GM04503 (cell line): ENCODE measurements at places on chromosomes 3 and 15.

- no peak for DNase-seq
Measured at GRCh38 chr3:170470063-170471016, 51.7 kb downstream of the CLDN11 start.

DNA sequence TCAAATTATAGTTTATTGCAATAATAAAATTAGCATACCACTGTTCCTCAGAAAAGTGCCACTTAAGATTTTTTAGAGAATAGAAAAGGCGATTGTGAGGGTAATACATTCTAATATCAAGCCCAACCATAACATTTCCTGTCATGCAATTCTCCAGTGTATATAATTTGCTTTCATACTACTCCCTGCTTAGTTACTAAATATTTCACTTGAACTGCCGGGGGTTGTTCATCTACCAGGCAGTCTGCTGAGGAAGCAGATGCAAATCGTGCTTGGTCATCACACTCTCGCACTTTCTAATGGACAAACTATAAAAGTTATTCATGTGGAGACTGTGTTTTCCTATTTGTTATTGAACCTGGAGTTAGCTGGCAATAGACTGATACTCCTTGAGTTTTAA lies 645.6 kb upstream of the CBLB start:
- DNase-seq, result no peak

- no peak for DNase-seq
Measured at GRCh38 chr3:160133757-160134156, 91.5 kb upstream of the C3orf80 start.

GRCh38 chr3:22007368-22007767 lies 256.4 kb upstream of the ZNF385D start:
- no peak for DNase-seq

DNA sequence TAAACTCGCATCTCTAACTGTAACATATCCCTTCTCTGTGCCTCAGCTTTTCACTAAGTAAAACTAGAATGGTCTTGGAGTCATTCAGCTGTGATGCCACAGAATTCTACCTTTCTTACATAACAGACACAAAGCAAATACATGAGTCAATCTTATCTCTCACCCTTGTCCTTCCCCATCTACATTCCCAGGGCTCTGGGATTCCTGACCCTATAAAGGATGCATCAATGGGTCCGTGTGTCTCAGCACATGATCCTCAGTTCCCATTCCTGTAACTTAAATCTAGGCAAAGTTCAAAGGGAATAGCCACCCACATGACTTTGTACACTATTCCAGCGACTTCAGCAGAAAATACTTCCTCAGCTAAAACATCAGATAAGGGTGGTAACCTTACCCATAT lies 11.8 kb upstream of the ARL8B start:
- no peak for DNase-seq

- DNase-seq, result no peak
Measured at GRCh38 chr3:25593001-25593400, 71.7 kb downstream of the TOP2B start.

DNA sequence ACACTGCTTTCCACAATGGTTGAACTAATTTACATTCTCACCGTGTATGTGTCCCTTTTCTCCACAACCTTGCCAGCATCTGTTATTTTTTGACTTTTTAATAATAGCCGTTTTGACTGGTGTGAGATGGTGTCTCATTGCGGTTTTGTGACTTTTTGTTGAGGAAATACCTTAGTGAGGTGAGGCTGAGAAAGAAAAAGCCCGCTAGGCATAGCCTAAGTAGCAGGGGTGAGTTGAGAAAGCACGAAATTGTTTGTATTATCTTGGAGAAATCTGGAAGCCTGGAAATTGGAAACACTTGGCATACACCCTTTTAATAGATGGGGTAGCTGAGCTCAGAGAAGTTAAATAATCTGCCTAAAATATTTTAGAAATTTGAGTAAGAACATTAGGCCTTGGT lies 61.5 kb upstream of the CFAP161 start:
- no peak for DNase-seq

DNA sequence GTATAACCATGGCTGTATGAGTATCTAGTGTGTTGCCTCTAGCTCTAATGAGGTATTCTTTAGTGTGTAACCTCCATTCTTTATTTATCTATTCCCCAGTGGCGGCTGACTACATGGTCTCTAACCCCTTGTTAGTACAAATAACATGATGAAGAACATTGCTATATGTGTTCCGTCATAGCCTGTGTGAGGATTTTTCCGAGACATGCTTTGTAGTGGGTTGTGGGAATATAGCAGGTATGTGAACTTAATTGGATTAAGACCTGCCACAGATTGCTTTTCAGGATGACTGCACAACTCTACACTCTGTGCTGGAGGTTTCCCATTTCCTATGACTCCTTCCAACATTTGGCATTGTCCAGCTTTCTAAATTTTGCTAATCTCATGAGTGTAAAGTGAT lies 563.4 kb downstream of the ROBO1 start:
- DNase-seq, result no peak

DNA sequence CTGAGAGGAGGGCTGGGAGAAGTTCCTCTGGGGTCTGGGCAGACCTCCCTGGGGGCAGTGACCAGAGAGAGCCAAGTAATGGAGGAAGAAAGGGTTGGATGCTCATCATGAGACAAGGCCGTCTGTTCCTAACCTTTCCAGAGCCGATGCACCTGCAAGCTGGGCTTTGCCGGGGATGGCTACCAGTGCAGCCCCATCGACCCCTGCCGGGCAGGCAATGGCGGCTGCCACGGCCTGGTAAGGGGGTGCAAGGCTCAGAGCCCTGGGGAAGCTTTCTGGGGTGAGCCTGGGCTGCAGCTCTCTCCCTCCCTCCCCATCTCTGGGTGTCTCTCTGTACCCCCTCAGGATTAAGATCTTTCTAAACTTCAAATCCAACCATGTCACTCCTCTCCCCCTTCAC lies 16.4 kb downstream of the STAB1 start:
- DNase-seq, result no peak

- no peak for DNase-seq
Measured at GRCh38 chr15:78069052-78069414, 8.5 kb downstream of the TBC1D2B start.

DNA sequence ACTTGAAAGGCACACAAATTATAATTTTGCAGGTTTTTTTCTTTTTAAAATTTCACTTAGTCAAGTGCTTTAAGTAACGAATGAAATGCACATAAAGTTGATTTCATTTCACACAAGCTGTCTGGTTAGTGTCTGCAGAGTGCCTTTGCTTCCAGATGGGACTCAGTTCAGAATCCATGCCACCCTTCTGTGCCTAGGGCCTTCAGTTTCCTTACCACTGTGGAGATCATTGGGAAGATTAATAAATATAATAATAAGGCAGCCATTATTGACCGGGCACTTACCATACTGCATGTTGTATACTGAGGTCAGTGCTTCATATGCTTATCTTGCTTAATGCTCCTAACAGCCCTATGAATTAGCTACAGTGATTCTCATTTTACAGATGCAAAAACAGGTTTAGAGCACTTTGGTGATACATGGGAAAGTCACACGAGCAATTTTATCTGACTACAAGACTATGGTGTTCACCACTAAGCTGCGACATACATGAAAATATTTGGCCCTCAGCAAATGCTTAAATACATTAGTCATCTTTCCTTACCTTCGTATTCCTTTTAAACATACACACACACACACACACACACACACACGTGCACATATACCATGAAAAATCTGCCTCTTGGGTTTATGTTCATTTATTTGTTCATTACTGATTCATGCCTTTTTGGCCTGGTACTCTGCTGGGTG lies 3.1 kb downstream of the NMNAT3 start:
- no peak for DNase-seq

- no peak for DNase-seq
Measured at GRCh38 chr3:54146506-54147239, 24.3 kb downstream of the CACNA2D3 start.

GRCh38 chr15:39075756-39076341 lies 505.0 kb upstream of the THBS1 start:
- DNase-seq, result no peak

DNA sequence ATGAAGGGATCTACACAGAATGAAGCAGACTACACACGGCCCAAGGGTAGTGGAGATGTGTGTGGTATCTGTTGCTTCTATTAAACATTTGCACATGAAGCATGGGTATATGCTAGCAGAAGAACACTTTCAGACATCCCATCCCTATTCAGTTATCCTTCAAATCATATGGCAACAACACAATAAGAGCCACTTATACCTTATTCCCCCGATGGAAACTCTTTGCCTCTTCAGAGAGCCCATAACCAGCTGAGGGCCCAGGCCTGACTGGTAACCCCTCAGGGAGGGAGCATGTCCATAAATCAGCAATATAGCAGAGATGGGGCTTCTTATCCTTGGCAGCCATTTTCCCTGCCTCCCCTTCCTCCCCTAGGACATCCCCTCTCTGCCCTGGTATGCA lies 210.6 kb downstream of the FHIT start:
- DNase-seq, result no peak
